ENCODE measurements at places on chromosomes 3 and 15. TPM values are rescaled to one million over a fixed set of nuclear protein-coding genes. Genes with fewer than 3 reads are reported as not detected.
A peak's percentile ranks its signal among the peaks of the same experiment; 100 is the strongest.

GRCh38 chr3:151278230-151278629 lies at the start of gene P2RY14:
P2RY14 (minus strand) TSS chr3:151278542; CDS start chr3:151214316, 64,226 bp downstream.
- no peak for DNase-seq

- no peak for DNase-seq
Observed at GRCh38 chr3:133834621-133835417, 29.2 kb downstream of the SRPRB start.

- no peak for DNase-seq
Observed at GRCh38 chr15:100842756-100843730, 36.6 kb upstream of the ALDH1A3 start.

- no peak for DNase-seq
Observed at GRCh38 chr3:11273891-11274291, 1.7 kb downstream of the ATG7 start.

Gene CSPG4
- total RNA-seq = 3.0 TPM

DNA sequence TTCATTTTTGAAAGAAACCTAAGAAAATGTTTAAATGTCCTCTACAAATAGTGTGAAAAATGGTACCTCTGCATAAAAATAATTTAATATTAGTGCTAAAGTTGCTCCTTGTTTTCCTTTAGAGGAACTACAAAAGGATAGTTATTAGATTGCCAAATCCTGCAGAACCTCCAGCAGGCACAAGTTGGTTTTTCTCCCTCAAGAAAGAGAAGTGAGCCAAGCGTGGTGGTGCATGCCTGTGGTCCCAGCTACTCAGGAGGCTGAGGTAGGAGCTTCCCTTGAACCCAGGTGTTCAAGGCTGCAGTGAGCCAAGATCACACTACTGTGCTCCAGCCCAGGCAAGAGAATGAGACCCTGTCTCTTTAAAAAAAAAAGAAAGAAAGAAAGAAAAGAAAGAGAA lies 85.1 kb upstream of the TSEN2 start:
- no peak for DNase-seq

DNA sequence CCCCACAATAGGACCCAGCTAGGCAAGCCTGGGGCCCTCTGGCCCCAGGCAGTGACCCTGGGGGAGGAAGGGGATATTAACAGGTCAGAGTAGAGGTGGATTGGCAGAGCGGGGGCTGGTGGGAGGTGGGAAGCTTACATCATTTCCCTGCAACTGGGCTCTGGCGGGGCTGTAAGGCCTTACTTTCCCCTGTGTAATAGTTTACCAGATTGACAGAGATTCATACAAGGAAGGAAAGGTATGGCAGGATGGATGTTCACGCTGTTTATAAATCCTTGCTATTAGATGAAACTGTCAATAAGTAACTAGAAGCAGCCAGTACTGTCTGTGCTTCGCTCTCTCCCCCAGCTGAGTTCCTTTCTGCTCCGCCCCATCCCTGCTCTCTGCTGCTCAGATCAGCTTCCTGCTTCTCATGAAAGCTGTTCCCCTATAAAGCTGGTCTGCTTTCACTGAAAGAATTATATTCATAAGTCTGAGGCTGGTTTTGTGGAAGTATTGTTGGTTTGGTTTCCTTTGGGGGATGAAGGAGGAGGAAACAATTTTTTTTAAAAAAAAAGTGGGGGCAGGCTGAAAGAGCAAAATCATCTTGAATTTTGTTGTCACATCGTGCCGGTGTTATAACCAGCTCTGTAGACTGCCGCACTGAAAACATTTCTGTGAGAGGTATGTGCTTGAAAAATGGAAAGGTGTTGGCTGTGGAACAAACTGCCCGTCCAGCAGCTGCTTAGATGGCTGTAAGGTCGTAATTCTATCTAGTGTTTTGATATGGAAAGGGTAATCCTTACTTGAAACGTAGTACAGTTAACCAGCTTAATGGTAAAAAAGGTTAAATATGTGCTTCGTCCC lies 76.4 kb downstream of the BBX start:
- DNase-seq = peak; percentile 36

- no peak for DNase-seq
Observed at GRCh38 chr3:129199366-129199765, 15.7 kb upstream of the CNBP start.

DNA sequence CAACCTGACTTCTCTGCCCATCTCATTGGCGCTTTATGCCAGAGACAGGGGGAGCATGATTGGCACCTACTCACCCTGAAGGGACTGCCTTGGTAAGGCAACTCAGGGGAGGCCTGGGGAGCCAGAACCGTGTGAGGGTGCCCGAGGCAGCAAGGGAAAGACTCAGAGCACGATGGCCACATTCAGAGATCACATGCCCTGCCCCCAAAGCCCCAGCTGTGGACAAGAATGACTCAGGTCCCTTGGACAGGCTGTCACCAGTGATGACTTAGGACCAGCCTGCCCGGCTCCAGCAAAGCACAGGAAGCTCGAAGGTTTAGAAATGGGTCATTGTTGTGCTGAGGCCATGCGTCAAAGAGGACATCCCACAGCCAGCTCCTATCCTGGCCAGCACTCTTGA lies 49.1 kb upstream of the LIMD1 start:
- no peak for DNase-seq

GRCh38 chr3:10729439-10729838 lies 86.6 kb upstream of the SLC6A11 start:
- no peak for DNase-seq

- no peak for DNase-seq
Observed at GRCh38 chr3:87236093-87236492, 9.0 kb downstream of the CHMP2B start.

GRCh38 chr3:126668450-126669401 lies 13.8 kb upstream of the TXNRD3 start:
- no peak for DNase-seq

Gene CD200
- total RNA-seq = 50.2 TPM

DNA sequence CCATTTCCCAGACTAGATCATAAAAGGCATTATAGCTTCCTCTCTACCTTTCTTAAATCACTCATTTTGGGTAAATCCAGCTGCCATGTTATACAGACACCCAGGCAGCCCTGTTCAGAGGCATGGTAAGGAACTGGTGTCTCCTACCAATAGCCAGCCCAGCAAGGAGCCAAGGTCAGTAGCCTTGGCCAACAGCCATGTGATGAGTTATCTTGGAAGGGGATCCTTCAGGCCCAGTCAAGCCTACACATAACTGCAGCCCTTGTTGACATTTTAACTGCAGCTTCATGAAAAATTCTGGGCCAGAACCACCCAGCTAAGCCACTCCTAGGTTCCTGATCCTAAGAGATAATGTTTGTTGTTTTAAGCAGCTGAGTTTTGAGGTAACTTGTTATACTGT lies 29.0 kb upstream of the ZMAT3 start:
- no peak for DNase-seq

GRCh38 chr3:45041666-45042065 lies 15.6 kb downstream of the CLEC3B start:
- no peak for DNase-seq

GRCh38 chr3:13231781-13232666 lies 158.8 kb upstream of the IQSEC1 start:
- no peak for DNase-seq

Gene GOLGA8R
- total RNA-seq = 0.10 TPM

GRCh38 chr15:39287322-39288195 lies 293.3 kb upstream of the THBS1 start:
- no peak for DNase-seq

Gene USP50
- not detected for total RNA-seq

DNA sequence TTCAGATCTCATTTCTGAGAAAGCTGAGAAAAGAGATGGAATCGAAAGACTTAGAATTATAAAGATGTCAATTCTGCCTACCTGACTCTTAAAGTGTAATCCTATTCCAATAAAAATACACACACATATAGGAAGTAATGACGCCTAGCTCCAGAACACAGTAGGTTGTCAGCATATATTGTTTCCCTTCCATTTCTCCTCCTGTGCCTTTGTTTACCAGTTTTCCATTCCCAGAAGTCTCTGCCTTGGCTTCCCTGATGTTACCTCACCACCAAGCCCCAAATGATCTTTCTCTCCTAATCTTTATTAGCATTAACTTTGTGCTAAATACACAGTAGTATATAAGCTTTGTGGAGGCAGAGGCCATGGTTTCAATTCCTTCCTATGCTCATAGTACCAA lies 40.0 kb downstream of the TM4SF4 start:
- DNase-seq = no peak

Gene TEX55
- total RNA-seq = not detected

- no peak for DNase-seq
Observed at GRCh38 chr3:19543212-19543841, 390.7 kb downstream of the EFHB start.

DNA sequence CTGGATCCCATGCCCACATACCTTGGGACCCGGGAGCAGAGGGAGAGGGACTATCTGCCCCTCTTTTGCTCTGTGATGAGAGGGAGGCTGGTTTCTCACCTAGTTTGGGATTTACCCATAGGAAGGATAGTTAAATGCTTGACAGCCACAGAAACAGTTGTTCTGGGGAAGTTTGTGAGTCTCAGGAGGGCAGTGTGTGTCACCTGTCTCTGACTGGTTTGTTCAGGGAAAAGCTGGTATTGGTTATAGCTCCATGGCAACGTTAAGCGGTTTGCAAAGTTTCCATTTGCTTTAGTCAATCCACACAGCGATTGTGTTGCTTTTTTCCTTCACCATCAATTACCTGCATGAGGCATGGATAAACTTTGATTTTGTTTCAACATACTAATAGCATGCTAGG lies 3.7 kb upstream of the TMED3 start:
- no peak for DNase-seq

DNA sequence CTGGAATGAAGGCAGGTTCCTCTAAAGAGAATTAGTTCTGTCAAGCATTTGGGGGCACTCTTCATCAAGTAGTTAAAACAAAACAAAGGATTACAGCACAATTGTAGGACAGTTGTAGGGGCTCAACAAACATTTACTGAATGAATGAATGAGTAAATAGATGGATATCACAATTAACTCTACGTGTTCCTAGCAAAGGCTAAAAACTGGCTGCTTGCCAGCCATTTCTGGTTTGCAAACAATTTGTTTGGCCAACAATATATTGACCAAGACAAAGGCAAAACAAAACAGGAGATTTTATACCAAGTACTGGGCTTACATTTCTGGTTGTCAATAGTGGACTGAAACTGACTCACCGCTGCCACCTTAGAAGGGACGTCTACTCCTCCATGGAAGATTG lies 116.8 kb downstream of the ZNF280D start:
- DNase-seq = no peak

Gene MORC1
- not detected for total RNA-seq

Gene PLAAT1
- total RNA-seq = 3.4 TPM

- DNase-seq = no peak
Observed at GRCh38 chr15:81284256-81285031, 39.5 kb downstream of the STARD5 start.

Measured in H1 (cell line).